Left cardiac atrium (tissue), 4 donors: ENCODE measurements at places on chromosomes 13 and 19. TPM values are rescaled to one million over a fixed set of nuclear protein-coding genes. Genes with fewer than 3 reads are reported as not detected.
A peak's percentile ranks its signal among the peaks of the same experiment; 100 is the strongest.

DNA sequence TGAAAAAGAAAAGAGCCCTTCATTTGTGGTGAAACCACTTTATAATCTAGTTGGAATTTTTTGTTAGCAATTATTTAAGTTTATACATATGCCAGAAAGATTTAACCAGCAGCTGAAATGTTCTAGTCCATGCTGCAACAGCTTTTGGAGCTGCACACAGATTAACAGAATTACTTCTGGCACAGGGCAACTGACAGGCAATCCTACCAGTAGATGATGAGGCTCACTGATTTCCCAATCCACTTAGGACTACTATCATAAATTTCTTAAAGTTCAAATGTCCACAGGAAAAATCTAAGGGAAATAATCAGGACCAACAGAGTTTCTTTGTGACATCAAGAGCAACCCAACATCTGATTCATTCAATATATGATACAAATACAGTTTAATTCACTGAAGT lies 78.8 kb downstream of the CRYL1 start:
- no peak for DNase-seq

DNA sequence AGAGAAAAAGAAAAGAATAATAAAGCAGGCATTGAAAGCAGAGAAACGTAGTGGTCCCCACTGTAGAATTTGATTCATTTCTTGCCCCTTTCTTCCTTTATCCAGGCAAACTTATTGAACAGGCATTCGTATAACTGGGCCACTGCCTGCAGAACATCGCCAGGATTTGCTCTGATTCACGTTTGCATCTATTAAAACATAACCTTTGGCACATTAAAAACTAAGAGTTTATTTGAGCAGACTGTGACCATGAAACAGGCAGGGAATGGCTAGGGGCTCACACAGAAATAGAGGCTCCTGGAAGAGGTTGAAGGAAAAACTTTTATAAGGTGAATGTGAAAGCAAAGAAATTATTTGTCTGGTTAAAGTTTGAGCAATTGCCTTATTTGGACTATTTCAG lies 12.5 kb upstream of the SUPT20H start:
- no peak for DNase-seq

GRCh38 chr19:5181329-5181728 lies 159.3 kb downstream of the PTPRS start:
- no peak for DNase-seq

- DNase-seq: no peak
These were observed 29.6 kb upstream of the MRI1 start for GRCh38 chr19:13734751-13735150.

DNA sequence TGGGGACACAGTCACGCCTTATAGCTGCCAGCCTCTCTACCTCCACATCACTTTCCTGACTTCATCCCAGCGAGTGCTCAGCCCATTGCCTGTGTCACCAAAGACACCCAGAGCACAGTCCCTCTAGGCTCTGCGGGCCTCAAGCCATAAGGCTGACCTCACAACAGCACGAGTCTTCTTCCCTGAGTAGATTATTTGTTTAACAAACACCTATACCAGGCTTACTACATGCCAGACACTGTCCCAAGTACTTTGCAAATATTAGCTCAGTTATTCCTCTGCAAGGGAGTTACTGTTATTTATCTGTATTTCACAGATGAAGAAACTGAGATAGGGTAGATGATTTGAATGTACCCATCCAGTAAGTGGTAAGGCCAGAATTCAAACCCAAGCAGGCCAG lies 504.3 kb downstream of the COG6 start:
- DNase-seq: no peak

DNA sequence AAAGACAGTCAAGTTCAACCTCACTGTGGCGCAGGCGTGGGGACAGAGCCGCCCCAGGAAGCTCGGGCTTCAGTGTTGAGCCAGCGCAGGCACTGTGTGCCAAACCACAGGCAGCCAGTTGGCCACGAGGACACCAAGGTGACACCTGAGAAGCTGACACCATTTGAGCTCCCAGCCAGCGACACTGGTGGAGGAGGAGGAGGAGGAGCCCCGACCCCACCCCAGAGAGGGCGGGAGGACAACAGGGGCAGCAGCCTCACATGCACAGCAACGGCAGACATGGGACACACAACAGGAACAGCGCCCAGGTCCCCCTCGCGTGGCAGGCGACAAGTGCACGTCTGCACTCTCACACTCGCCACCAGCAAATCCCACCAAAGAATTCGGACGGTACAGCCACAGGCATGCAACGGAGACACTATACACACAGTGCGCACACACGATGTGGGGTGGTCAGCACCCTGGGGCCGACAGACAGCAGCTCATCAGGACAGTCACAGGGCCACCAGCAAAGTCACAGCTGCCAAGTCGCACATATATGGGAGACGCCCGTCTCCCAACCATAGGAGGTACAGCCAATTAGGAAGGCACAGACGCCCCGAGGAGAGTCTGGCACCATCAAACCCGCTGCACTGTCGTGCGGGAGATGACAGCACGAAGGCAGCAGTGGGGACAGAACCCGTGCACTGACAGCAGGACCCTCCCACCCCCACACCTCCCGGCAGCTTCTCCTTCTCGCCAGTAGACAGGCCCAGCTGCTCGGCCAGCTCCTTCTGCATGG lies 3.4 kb downstream of the EIF3G start:
- DNase-seq: no peak

DNA sequence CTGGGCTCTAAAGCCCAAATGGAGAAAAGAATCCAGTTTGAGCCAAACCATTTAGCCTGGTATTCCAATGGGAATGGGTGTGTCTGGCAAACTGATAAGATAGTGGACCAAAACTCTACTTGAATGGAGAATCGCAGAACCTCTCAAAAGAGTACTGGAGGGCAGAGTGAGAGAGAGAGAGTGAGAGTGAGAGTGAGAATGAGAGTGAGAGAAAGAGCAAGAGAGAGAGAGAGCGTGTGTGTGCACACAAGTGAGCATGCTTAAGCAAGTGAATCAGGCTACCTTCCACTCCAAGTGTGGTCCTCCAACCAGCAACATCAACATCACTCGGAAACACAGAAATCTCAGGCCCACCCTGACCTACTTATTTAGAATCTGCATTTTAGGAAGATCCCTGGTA lies 58.8 kb downstream of the UQCRFS1 start:
- no peak for DNase-seq

- DNase-seq: peak; percentile 71
These were observed 518 bp downstream of the NUDT19 start for GRCh38 chr19:32691952-32692726.

The PSG1 gene
- total RNA-seq: not detected

The APLP1 gene
- total RNA-seq: 11.3 TPM

The ZNF808 gene
- total RNA-seq: 29.3 TPM
